Stimulated activated CD8-positive, alpha-beta memory T cell treated with anti-CD3 and anti-CD28 coated beads, Interleukin-15, amount 100 ng/mL, for 24 hours (primary cell): ENCODE measurements at places on chromosomes 16 and 17.

- no peak for DNase-seq
Measured at GRCh38 chr16:68770671-68771070, 33.6 kb downstream of the CDH1 start.

DNA sequence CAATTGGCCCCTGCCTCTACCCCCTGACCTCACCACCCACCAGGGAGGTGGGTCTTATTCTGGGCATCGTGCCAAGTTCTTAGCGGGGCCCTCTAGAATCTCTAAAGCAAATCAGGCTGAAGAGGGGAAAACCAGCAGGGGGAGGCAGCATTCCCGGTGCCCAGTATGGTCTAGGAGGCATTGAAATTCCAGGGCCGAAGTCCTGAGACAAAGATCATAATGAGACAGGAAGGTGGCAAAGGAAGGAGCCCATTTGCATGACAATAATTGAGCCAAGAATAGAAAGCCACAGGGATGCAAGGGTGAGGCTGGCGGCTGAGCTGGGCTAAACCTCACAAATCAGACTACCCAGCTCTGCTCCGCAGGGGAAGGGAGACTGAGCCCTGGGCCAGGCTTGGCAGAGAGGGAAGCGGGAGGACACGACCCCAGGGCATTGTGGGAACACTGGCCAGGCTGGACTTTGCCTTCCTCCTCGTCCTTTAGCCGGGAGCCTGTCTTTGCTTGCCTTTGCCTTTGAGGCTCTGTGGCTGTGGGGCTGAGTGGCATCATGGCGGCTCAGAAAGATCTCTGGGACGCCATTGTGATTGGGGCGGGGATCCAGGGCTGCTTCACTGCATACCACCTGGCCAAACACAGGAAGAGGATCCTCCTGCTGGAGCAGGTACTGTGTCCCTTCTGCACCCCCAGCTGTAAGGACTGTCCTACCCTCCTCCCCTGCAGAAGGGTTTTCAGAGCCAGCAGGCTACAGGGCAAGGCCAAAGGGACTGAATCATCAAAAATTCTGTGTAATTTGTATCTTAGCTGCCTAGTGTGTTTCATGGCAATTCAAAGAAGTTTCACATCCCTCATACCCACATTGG, at the start of gene PIPOX:
Gene PIPOX (plus strand): TSS at position 463 of the 860 bp plus-strand sequence. CDS start 85 bp downstream, at position 548.
- DNase-seq = no peak

DNA sequence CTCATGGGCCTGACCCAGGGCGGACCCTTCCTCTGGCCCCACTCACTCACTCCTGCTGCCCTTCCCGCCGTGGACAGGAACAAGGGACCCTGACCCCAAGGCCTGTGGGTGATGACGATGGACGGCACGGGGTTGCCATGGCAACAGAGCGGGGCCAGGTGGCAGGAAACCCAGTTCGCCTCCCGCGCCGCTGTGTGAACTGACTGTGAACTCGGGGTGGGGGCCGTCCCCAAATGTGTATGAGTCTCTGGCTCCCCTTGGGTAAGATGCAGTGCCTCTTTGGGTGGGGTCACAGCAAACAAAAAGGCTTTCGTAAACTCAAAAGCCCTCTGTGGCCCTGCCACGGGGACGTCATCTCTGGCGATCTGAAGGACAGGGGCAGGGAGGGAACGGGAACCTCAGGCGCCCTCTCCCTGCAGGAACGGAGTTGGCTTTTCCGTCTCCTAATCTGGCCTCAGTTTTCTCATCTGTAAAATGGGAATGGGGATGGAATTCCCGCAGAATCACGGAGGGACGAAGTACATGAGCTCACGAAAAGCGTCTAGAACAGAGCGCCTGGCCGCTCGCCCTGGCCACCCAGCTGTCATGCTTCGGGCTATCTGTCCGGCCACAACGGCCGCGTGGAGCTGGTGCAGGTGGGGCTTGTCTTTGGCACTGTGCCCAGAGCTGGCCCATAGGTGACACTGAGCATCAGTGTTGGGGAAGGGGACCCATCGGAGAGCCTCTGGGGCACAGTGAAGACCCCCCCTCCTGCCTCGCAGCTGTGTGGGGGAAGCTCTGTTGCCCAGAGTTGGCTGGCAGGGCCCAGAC, 44.9 kb upstream of the PABPN1L start:
- no peak for DNase-seq

DNA sequence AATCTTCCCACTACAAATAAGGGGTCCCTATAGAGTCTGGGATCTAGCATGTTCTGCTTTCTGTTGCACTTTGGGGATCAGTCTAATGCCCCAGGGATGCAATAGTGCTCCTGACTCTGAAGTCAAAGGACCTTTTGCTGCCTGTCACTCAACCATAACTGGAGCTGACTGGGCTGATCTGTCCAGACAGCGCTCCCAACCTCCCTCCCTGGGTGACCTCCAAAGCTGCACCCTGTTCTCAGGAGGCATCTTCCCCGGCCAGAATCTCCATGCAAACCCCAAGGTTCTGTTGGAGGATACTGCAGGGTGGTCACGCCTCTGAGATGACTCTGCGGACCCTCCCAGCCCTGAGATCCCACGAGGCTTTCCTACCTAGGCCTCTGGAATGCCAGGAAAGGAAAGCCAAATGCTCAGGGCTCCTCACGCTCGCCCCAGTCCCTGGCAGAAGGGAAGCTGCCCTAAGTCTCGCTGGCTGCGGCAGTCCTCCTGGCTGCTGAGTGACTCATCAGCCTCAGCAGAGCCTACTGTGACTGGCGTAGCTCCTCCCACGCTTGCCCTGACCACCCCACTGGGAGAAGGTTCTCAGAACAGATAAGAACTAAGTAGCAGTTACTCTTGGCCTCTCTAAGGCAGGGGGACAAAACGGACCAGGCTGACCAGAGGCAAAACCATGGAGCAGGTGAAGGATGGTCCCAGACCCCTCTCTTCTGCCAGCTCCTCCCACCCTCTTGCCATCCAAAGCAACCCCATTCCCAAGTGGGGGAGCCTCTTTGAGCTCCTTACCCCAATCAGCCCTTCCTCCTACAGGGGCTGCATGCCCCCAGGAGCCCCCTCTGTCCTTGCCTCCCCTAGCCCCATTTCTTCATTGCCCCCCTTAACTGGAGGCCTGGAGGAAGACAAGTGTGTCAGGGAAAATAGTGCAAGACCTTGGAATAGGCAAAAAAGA, 124.1 kb upstream of the TNRC6C start:
- DNase-seq = peak; percentile 26

DNA sequence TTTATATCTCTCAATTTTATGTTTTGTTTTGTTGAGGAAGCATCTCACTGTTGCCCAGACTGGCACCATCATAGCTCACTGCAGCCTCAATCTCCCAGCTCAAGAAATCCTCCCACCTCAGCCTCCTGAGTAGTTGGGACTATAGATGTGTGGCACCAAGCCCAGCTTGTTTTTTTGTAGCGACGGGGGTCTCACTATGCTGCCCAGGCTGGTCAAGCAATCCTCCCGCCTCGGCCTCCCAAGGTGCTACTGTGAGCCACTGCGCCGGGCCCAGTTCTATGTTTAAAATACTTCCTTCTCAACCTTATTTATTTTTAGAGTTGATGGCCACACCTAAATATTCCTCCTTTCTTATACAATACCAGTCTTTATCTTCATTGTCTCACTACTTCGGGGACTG, 1.9 kb upstream of the NFE2L1 start:
- no peak for DNase-seq

GRCh38 chr16:31532120-31532519, 4.4 kb downstream of the AHSP start:
- DNase-seq = no peak

GRCh38 chr17:82569621-82570020, 50.1 kb downstream of the FOXK2 start:
- no peak for DNase-seq

GRCh38 chr16:72736074-72736473, 311.9 kb downstream of the ZFHX3 start:
- DNase-seq = no peak

DNA sequence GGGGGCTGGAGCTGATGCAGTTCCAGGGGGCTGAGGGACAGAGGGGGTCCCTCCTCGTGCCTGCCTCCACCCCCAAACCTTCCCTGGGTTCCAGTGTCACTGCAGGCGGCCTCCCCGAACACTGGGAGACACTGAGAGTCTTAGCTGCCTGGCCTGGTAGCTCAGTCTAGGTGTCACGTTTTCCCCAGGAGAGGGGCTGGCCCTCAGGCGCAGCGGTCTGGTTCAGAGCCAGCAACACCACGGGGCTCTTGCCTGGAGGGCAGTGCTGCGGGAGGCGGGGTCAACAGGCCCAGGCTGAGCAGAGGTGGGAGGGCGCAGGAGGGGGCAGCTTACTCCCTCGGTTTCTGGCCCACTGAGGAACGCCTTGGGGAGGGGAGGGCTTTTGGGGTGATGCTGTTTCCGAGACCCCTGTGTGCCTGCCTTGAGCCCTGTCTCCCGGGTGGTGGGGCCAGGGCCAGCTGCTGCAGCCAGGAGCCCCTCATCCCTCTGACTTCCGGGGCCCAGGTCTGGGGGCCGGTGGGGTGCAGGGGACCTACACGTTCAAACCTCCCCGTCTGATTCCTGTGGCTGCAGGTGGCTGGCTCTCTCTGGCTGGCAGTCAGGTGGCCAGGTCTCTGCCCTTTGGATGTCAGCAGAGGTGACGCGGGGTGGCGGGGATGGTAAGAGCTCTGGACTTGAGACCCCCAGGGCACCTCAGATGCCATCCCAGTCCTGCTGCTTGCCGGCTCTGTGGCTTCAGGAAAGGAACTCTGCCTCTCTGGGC, 89.3 kb upstream of the GSE1 start:
- DNase-seq = no peak

DNA sequence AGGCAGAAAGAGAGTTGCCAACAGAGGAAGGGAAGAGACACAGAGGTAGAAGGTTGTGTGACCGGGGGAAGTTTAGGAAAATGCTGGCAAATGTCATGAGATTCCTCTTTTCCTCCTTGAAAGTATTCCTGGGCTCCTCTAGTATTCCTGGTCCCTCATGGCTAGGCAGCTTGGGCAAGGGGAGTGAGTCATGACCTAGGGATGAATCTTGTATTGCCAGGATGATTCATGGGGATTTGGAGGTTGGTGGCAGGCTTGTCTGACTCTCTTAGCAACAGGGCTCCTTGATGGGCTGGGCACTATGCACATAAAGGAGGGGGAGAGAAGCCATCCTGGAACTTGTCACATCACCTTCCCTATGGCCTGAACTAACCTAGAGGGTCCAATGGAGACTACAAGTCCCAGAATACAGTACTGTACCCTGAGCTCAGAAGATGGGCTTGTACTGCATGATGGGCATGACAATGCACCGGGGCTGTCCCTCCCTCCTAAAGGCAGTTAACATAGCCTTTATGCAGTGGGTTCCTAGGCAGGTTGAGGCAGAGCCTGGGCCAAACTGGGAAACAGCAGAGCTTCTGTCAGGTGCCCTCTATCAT, 2.1 kb upstream of the SEZ6 start:
- no peak for DNase-seq

DNA sequence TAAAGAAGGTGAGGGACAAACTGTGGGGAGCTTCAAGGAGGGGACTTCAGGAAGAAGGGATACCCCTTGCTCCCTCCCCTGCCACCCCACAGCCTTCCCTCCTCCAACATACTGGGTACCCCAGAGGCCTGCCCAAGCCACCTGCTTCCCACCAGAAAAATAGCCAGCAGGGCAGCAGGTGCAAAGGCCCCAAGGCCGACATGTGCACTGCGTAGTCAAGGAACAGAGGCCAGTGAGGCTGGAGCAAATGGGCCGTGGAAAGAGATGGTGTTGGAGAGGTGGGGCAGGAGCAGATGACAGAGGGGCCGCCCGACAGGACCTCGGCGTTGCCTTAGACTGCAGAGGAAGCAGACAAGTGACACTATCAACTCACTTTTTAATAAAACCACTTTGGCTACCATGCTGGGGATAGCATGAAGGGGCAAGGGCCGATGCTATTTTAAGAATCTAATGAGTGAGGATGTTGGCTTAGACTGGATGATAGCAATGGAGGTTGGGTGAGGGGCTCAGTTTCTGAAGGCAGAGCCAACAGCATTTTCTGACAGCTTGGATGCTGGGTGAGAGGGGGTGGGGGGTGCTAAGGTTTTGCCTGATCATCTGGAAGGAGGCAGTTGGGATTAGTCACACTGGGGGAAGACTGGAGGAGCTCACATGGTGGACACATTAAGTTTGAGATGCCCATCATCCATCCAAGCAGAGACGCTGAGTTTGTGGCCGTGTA, 72.8 kb upstream of the TOB1 start:
- no peak for DNase-seq

DNA sequence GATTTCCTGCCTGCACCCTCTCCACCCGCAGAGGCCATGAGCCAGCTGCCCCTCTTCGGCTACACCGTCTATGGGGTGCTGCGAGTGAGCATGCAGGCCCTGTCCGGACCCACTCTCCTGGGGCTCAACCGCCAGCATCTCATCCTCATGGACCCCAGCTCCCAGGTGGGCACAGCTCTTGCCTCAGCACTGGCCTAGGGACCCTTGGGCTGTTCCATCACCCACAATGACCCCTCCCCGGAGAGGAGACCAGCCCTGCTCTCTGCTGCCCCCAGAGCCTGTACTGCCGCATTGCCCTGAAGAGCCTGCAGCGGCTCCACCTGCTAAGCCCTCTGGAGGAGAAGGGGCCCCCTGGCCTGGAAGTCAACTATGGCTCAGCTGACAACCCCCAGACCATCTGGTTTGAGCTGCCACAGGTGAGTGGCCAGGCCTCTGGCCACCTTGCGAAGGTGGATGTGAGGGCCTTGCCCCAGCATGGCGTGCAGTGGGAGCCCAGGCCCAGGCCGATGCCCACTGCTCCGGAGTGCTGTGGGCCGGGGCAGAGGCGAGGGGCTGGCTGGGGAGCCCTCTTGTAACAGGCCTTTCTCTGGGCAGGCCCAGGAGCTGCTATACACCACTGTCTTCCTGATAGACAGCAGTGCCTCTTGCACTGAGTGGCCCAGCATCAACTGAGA, 7.3 kb upstream of the SMIM5 start:
- DNase-seq = no peak

DNA sequence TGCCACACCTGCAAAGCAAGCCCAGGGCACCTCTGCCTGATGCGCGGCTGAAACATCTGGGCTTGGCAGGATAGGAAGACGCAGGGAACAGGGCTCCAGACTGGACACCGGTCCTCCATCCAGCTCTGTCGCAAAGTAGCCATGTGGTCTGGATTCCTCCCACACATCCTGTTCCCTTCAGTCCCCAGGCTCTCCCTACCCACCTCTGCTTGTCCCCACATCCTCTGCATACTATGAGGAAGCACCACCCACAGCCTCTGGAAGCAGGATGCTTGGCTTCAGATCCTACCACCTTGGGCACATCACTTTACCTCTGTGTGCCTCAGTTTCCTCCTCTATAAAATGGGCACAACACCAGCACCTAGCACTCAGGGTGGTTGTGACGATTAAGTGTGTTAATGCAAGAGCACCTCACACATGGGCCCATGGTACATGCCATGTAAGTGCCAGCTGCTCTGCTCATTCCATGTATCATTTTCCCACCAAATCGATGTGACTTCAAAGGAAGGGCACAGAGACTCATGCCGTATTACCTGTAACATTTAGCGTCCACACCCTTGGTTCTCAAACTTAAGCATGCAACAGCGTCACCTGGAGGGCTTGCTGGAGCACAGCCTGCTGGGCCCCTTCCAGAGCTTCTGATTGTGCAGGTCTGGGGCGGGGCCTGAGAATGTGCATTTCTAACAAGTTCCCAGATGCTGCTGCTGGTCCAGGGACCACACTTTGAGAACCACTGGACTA, 138.6 kb upstream of the SDK2 start:
- DNase-seq = no peak

GRCh38 chr16:66275775-66276428, 90.6 kb upstream of the CDH5 start:
- DNase-seq = no peak
